ENCODE measurements at places on chromosomes 5 and 9.

GRCh38 chr5:67453111-67453905 is 256.7 kb upstream of the CD180 start:
- no peak for DNase-seq

GRCh38 chr9:95822583-95823431 is 52.7 kb upstream of the ERCC6L2 start:
- no peak for DNase-seq

- no peak for DNase-seq
Measured at GRCh38 chr9:131100445-131100844, 4.1 kb downstream of the AIF1L start.

DNA sequence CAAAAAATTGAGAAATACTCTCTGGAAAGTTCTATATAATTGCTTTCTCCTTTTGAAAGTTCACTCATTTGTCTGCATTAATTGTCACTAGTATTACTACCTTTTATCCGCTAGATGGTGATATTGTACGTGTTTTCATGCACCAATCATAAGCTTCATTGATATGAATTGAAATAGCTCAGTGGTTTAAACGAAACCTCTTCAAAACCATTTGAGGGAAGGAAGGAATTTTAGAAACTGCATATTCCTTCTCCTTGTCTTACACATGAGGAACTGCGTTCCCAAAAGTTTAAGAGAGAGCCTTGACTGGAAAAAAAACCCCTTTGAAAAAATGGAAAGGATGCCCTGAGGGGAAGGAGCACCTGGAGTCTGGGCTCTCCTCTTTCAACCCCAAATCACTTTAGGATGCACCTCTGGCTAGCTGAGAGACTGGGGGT is 98.6 kb downstream of the YTHDC2 start:
- peak; percentile 52 for DNase-seq

GRCh38 chr5:81909677-81910076 is 62.1 kb upstream of the ATG10 start:
- no peak for DNase-seq

GRCh38 chr9:71587576-71588362 is 180.5 kb downstream of the CEMIP2 start:
- DNase-seq, result no peak

DNA sequence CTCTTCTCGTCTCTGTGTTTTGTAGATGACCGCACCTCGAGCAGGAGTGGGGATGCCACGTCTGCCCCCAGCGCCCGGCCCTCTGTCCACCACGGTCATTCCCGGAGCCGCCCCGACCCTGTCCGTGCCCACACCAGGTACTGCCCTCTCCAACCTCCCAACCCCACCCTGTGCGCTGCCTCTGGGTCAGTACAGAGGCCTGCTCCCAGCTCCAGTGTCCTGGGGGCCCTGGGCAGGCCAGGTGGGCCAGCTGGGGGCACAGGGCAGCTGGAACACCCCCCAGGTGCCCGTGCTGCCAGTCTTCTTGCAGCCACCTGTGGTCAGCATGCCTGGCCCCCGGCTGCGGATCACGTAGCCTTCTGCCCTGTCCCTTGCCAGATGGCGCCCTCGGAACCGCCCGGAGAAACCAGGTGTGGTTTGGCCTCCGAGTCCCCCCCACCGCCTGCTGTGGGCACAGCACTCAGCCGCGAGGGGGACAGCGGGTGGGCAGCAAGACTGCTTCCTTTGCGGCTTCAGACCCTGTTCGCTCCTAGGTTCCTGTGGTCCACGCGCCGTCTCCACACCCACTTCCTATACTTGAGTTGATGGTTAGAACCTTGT is 133.7 kb downstream of the WNK2 start:
- DNase-seq, result no peak

GRCh38 chr9:129604766-129605163 is 16.1 kb downstream of the C9orf50 start:
- DNase-seq, result no peak
